ENCODE measurements at places on chromosomes 4 and X. TPM values are rescaled to one million over a fixed set of nuclear protein-coding genes. Genes with fewer than 3 reads are reported as not detected.
A peak's percentile ranks its signal among the peaks of the same experiment; 100 is the strongest.

Gene CXCL13
- polyA plus RNA-seq = 0.47 TPM

DNA sequence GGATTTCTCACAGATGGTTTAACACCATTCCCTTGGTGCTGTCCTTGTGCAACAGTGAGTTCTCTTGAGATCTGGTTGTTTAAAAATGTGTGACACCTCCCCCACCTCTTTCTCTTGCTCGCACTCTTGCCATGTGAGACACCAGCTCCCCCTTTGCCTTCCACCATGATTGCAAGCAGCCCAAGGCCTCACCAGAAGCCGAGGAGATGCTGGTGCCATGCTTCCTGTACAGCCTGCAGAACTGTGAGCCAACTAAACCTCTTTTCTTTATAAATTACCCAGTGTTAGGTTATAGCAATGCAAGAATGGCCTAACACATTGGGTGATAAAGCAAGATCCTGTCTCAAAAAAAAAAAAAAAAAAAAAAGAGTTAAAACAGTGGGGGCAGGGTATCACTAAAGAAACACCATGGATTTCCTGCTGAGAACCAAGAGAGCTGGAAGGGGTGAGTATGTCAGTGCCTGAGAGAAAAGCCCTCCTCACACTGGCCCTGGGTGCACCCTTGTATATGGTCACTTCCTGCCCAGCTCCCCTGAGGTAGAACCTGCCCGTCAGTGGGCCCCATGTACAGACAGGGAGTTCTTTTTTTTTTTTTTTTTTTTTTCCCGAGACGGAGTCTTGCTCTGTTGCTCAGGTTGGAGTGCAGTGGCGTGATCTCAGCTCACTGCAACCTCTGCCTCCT is 46.4 kb downstream of the APOO start:
- DNase-seq = no peak

DNA sequence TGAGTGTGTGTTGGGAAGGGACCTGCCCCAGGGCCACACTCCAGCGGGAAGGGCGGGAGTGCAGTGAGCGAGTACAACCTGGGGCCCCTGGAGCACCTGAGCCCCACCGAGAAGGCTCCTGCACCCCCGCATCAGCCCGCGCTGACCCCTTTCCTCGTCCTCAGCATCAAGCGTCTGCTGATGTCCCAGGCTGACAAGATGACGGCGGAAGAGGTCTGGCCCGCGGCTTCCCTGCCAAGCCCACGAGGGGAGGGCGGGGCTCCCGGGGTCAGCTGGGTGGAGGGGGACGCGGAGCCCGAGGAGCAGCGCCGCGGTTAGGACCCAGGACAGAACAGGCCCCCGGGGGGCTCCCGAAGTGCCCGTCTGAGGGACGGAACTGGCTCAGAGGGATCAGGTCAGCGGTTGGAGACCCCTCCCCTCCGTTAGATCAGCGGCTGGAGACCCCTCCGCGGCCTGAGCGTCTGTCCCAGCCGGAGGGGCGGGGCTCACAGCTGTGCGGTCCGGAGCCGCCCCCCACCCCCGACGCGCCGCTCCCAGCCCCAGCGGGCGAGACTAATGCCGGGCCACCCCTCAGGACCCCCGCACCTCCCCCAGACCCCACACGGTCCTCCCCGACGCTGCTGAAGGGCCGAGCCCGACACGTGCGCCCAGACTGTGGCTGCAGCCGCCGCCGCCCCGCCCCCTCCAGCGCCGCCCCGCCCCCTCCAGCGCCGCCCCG is 6.7 kb downstream of the MYL5 start:
- peak; percentile 73 for DNase-seq

Gene HTN3
- not detected for polyA plus RNA-seq

- DNase-seq = no peak
Measured at GRCh38 chr4:111618908-111619307, 526.3 kb upstream of the FAM241A start.

- DNase-seq = no peak
Measured at GRCh38 chrX:65598559-65599147, 64.1 kb upstream of the LAS1L start.

DNA sequence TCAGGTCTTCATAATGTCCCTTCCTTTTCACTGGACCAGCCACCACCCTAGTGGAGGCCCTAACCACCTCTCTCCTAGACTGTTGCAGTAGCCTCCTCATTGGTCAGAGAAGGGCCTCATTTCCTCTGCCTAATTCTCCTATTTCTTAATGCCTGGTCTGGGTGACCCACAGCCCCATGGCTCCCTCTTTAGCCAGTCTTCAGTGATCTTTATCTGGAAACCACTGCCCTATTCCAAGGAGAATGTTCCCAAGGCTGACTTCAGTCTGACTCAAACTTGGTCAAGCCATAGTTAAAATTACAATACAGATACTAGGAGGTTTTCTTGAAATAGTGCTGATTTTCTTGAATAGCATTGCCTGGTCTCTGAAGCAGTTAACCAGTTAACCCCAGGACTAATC is 53.6 kb upstream of the PRPS1 start:
- no peak for DNase-seq

Gene SH3RF1
- polyA plus RNA-seq = 5.6 TPM

Gene PAK3
- 13.2 TPM for polyA plus RNA-seq

Gene SLAIN2
- 7.0 TPM for polyA plus RNA-seq

Gene ITGB1BP2
- polyA plus RNA-seq = 2.0 TPM

- no peak for DNase-seq
Measured at GRCh38 chr4:96833831-96834230, 993.9 kb downstream of the PDHA2 start.

- no peak for DNase-seq
Measured at GRCh38 chrX:13638826-13639225, 14.1 kb upstream of the TCEANC start.

- DNase-seq = no peak
Measured at GRCh38 chr4:187903106-187903505, 92.5 kb upstream of the ZFP42 start.

Gene GPR34
- 0.99 TPM for polyA plus RNA-seq

DNA sequence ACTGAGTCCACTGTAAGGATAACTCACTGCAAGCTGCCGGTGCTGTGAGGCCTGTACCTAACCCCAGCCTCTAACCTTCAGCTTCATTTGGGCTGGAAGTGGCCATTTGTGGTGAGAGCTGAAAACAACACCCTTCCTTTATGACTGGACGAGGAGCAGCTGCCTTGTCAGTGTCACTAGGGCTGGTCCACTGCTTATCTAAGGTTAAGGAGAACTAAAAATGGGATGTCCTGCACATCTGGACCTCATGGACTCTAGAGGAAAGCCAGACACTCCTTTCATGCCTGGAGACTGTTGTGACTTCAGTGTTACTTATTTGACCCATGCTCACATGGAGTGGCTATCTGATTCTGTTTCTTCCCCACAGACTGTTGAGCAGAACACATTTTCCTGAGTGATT is 139.9 kb downstream of the ZNF518B start:
- no peak for DNase-seq

Gene MGAT4D
- not detected for polyA plus RNA-seq

DNA sequence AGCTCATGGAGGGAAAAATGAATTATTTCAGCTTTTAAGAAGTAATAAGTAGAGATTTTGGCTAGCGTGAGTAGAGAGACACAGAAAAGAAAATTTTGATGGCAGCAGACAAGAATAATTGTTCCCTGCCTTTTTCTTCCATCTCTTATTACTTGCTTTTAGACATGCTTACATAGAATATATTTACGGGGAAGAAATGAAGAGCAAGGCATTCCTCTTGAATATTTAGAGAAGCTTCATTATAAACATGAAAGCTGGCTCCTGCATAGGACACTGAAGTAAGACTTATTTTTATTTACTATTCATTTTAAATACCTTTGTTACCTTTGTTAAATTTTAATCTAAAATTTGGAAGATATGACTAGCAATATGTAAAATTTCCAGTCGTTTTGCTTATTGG is 32.2 kb downstream of the DCK start:
- DNase-seq = no peak

- no peak for DNase-seq
Measured at GRCh38 chr4:142354041-142354440, 492.1 kb downstream of the INPP4B start.

Data from pancreas (tissue), 10 donors.